ENCODE measurements at places on chromosomes 5 and 9.

DNA sequence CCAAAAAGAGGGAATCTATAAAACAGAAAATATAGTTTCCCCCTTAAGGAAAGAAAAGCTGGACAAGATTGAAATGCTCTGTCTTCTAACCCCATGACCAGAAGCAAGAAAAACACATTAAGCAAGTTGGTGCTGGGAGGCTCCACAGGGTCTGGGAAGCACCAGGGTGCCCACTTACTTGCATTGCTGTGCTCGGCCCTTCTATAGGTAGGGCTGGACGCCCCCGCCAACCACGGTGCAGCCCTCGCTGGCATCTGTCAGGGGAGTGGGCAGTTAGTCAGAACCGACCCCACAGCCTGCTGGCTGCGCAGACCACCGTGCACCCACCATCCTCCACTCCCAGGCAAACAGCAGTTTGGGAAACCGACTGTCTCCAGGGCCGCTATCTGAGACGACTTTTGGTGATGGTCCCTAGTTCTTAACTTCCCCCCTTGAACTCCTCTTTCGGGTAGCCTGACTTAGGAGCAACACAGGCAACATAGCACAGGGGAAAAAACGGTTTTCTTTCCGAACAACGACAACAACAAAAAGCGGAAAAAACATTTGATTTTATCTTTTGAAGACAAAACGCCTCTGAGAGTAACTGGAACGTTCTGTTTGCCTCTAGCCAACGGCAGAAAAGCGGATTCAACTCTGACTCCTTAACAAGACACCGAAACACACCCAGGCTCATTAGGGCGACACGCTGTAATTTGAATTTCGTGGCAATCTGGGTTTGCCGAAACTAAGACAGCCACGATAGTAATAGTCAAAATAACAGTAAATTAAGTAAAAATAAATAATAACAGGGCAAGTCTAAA lies 3.9 kb downstream of the IRX2 start:
- no peak for DNase-seq

- DNase-seq = no peak
These were observed 10.8 kb downstream of the SAXO1 start for GRCh38 chr9:19022206-19022605.

GRCh38 chr5:89904442-89904841 lies 505.1 kb downstream of the CETN3 start:
- no peak for DNase-seq

DNA sequence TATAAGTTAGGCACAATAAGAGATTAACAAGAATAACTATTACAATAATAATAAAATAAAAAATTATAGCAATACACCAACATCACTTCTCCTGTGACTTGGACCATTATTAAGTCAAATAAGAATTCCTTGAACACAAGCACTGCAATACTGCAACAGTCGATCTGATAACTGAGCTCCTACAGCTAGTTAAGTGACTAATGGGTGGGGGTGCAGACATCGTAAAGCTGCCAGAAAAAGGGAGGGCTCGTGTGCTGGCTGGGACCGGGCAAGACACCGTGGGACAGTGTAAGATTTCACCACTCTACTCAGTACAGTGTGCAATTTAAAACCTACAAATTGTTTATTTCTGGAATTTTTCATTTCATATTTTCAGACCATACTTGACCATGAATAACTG lies 78.8 kb downstream of the SNX24 start:
- DNase-seq = peak; percentile 72

- DNase-seq = no peak
These were observed 228.2 kb downstream of the SYK start for GRCh38 chr9:91029650-91030361.

DNA sequence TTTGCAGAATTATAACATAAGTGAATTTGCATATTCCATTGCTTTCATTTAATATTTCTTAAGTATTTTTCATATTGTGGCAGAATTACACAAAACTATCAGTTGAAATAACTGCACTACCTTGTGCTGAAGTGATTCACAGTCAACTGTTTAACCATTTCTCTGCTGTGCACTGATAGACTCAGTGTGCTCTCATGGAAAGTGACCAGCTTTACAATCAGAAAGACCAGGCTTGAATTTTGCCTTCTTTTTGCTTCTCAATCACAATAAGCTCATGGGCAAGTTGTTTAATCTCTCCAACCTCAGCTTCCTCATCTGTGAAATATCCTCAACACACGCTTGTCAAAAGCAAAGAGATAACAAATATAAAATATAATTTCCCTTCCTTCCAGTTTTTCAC lies 18.3 kb downstream of the CDK5RAP2 start:
- no peak for DNase-seq

DNA sequence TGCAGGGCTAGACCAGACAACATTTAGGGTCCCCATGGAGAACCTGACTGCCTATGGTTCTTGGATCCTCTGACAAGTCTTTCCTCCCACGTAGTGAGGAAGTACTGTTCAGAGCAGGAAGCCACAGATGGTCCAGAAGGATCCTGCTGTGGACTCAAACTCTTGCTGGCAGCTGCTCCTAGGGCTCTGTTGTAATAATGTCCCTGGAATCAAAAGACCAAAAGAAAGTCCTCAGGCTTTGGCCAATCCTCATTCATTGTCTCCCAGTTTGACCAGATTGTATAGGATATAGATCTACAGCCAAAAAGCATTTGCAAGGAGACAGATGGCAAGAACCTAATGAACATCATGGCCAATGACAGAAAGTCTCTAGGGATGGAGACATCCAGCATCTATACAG lies 53.9 kb downstream of the SEMA6A start:
- DNase-seq = no peak

GRCh38 chr5:68817632-68818031 lies 276.2 kb upstream of the SLC30A5 start:
- DNase-seq = no peak

GRCh38 chr5:167348251-167348926 lies 943.1 kb upstream of the WWC1 start:
- no peak for DNase-seq

DNA sequence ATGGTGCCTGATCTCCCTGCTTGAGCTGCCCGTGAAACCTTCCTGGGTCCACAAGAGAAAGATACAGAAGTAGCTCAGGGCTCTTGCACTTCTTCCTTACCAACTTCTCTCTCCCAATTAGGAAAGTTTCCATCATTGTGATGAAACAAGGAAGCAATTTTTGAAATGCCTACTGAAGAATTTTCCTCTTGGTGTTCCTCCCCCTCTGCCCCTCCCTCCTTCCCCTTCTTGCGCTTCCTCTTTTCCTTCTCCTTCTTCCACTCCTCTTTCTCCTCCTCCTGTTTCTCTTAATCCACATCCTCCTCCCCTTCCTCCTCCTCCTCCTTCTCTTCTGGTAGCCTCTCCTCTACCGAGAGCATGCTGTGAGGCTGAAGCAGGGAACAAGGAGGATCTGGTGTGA lies 36.3 kb upstream of the OTULINL start:
- DNase-seq = no peak

DNA sequence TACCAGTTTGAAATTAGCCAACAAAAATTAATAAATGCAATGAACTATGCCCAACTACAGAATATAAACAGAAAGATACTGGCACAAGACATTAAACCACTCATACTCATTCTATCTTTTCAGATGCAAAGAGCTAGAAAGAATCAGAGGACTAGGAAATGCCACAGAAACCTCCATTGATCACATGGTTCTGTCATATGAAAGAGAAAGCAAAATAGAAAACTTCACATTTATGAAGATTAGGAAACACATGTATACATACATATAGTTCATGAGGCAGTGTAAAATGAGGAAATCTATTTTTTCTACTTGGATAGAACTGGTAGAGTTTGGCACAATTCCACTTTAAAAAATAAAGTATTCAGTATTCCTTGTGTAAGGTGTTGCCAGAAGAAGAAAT lies 275.1 kb upstream of the PTGER4 start:
- no peak for DNase-seq

GRCh38 chr5:132026516-132027008 lies 15.1 kb upstream of the ACSL6 start:
- DNase-seq = no peak

DNA sequence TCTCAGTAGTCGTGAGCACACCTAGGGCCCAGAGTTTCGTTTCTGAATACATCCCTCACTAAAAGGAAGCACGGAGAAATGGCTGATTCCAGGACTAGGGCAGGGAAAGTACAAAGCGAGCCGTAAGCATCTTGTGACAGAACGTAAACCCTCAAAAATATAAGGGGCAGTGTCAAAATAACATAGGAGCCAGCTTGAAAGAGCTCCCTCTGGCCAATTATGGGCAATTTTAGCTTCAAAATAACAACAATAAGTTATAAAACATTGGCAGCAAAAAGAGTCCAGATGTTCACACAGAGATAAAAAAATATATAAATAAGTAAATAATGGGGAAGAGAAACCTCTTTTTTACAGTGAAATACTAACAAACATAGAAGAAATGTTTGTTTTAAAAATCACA lies 18.5 kb upstream of the GLIS3 start:
- DNase-seq = no peak

DNA sequence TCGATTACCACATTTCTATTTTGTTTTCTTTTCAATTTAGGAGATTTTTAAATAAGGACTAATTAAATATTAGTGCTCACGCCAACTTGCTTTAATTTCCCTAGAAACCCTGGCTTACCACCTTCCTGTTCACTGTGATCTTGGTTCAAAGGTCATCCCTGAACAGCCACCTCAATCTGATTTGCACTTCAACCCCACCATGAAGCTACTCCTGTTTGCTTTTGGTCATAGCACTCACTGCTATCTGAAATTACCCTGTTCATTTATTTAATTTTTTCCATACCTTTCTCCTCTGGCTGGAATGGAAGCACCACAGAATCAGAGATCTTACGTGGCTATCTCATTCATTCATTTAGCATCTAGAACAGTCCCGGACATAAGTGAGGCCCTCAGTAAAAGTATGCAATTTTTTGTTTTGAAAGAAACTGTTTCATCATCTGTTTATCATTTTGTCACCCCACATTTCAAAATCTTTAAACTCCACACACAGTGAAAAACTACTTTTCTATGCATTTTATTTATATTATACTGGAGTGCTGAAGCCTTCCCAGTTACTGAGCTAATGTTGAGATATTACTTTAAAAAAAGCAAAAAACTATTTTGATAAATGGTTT lies 17.2 kb upstream of the ADAMTSL1 start:
- DNase-seq = no peak

GRCh38 chr9:26112724-26113123 lies 434.5 kb upstream of the TUSC1 start:
- peak; percentile 4 for DNase-seq

DNA sequence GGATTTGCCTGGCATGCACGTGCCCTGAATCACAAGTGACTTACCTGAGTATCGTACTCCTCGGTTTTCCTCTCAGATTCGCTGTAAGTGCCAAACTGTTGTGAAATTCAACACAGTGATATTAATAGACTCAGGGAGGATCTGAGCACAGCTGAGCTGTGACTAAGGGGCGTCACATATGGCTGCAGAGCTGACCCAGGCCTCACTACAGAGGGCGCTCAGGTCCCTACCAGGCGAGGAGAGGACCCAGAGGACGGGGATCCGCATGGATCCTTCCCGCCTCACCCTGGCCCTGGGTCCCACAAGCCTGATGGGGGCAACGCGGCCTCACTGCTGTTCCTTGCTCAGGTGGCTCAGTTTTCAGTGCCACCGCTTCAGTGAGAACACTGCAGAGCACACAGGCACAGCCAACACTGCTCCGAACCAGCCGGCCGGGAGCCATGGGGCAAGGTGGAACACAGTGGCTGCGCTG lies 20.1 kb downstream of the CLPTM1L start:
- no peak for DNase-seq

DNA sequence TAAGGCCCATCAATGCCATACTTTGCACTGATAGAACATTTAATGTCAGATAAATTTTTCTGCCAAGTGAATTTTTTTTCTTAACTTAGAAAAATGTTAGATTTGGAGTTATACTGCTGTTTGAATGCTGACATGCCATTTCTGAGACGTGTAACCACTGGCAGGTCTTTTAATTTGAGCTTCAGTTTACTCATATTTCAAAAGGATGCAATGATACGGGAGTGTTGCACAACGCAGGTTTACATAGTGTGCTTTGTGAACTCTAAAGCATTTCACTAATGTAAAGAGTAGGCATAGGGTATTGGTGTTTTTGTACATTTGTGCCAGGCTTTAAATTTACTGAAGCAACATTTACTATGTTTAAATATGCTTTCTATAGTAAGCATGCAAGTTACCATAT lies 4.2 kb downstream of the ZBTB43 start:
- no peak for DNase-seq

- DNase-seq = peak; percentile 99
These were observed at the start of gene DNAJC25 for GRCh38 chr9:111631214-111631971. Gene DNAJC25 (plus strand): TSS chr9:111631334. CDS start chr9:111631408, 74 bp downstream.

- DNase-seq = no peak
These were observed 21.5 kb upstream of the ARHGAP26 start for GRCh38 chr5:142748568-142749249.

GRCh38 chr5:52985306-52985705 lies 3.8 kb upstream of the ITGA2 start:
- DNase-seq = no peak

DNA sequence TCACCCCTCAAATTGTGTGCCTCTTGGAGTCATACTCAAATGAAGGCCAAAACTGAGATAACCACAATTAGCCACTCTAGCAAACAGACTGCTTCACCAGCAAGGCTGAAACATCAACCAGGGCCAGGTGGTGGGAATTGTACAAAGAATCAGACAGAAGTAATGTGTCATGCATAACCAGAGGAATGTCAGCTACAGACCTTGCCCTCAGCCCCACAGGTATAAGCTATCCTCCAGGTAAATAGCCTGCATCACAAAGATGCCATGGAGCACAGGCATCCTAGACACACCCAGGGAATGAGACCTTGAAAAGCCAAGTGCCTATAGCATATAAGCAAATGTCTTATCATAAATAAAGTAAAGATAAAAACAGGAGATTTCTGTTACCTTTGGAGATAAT lies 242.7 kb downstream of the CETN3 start:
- no peak for DNase-seq

- no peak for DNase-seq
These were observed 29.3 kb downstream of the PDGFRB start for GRCh38 chr5:150126199-150126920.
